ENCODE measurements at places on chromosomes 6 and 20.

DNA sequence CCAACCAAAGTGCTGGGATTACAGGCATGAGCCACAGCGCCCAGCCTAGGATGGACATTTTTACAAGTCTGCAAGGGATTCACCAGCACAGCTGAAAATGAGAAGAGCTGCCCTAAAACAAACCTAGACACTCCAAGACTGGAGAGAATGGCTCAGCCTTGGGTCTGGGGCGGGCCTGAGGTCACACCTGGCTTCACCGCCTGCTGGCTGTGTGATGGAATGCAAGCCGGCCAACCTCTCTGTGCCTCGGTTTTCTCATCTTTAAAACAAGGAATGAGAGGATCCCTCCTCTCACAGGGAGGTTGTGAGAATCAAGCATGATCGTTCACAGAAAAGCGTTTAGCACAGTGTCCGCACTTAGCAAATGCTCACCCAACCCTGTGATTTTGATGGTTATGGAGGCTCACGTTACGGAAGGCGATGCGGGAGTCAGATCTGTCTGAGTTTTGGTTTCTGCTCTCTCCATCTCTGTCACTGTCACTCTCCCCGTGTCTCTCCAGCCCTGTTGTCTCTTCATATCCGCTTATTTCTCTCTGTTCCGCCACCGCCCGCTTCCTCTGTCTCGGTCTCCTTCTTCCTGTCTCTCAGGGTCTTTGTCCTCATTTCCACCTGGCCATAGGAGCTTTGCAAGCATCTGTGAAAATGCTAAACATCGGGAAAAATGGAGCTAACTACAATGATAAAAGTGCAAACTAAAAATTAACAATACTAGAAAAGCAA, 47.6 kb downstream of the CEBPB start:
- DNase-seq = no peak

DNA sequence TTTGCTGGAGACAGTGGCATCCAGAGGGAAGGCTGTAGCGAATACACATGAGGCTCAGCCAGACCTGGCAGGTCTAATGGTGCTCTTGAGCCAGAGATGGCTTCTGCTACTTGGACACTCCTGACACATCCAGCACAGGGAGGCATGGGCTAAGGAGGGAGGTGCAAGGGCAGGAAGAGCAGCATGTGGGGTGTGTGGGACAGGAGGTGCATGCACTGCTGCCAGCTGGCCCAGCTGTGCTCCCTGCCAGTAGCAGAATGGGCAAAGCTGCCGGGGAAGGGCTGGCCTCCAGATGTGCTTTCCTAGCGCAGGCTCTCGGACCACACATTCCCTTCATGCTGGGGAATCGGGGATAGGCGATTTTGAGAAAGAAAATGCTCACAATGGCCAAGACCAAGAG, 309.2 kb downstream of the CDC5L start:
- DNase-seq = peak; percentile 75

GRCh38 chr6:106716966-106717365, 87.6 kb downstream of the QRSL1 start:
- no peak for DNase-seq

DNA sequence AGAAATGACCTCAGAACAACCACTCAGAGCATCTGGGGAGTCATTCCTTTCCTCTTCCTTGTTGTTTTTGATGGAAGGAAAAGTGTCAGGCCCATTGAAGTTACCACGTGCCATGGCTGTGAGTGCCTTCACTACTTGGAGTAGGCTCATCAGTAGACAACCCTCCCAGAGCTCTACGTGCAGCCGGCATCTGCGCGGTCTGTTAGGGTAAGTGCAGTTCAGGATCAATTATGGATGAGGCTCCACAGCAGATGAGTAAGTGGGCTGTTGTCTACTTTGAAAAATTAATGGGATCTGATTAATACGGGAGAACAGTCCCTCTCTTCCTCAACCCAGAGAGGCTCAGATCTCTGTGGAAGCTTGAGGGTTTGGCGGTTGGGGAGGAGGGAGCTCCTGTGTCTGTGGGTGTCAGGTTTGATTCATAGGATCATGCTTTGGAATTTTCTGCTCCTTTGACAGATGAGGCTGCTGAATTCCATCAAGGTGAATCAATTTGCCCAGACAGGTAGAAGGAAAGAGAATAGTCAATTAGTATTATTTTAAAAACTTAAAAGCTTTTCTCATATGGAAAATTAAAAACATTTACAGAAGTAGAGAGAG, 93.8 kb upstream of the TOX2 start:
- no peak for DNase-seq

GRCh38 chr6:79170431-79170830, 64.1 kb downstream of the HMGN3 start:
- no peak for DNase-seq

All from tongue (tissue), 3 donors.